ENCODE measurements at places on chromosomes 1 and 21.

DNA sequence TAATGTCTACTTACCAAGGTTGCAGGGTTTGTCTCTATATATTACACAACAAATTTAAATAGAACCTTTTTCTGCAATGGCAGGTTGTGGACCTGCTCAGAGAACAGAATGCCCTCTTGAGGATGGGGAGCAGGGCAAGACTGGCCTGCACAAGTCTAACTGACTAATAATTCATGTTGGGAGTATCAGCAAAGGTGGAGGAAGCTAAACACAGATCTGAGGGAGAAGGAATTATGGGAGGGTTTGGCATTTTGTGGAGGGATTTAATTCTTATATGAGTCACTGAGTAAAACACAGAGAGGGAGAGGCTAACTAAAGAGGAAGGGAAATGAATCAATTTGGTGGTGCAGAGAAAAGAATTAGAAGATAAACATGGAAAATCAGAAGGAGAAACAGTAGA, 40.0 kb downstream of the CLDN17 start:
- no peak for DNase-seq

- DNase-seq = peak; percentile 72
Measured at GRCh38 chr1:22416555-22417454, 34.8 kb upstream of the ZBTB40 start.

GRCh38 chr1:8273036-8273435, 44.9 kb upstream of the SLC45A1 start:
- no peak for DNase-seq

DNA sequence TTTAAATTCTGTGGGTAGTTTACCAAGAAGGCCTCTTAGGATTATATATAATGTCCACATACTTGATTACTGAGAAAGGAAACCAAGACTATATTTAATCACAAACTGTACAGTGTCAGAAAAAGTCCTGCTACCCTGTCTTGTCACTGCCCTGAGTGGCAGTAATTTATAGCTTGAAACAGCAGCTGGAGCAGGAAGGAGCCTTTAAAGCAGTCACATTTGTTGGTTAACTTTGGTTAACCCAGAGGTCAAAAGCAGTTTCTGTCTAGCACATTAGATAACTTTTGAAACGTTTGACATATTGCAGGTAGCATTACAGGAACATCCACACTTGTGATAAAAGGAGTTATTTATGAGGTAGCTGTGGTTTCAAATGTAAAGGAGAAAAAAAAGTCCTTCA, 161.7 kb downstream of the ROR1 start:
- no peak for DNase-seq

DNA sequence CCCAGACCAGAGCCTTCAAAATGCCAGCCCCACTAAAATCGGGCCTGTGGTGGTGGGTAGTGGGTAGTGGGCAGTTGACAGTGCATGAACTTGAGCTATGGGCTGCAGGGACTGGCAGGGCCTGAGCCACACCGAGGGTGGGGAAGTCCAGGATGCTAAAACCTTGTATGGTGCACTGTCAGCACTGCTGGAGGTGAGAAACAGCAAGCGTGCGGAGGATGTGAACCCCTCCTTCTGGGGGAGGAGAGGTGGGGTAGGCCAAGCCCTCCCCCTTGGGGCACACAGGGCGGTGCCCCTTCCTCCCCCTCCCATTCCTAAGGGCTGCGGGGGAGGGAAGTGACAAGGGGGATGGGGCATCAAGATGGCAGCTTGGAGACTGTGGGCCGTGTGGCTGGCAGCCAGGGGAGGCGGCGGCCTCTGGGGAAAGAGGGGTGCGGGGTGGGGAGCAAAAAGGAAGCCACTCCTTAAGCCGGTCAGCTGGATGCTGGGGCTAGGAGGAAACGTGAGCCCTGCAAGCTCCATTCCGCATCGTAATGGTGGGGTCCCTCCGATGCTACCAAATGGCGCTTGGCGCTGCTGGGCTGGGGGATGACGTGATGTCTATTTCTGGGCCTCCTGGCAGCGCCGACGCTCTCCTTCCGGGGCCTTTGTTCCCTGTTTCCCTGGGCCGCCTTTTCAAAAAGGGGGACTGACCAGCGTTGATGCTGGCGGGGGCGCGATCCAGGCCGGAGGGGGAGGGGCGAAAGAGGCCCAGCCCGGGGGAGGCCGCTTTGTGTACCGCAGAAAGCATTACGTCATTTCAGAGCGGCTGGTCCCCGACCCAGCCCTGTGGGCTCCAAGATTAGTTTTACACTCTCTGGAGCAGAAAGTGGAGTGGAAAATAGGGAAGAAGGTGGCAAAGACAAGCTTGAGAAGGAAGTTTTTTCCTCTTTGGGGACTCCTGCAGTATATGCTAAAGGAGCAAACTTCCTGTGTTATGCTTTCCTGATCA, 809 bp downstream of the SYT11 start:
- peak; percentile 85 for DNase-seq

DNA sequence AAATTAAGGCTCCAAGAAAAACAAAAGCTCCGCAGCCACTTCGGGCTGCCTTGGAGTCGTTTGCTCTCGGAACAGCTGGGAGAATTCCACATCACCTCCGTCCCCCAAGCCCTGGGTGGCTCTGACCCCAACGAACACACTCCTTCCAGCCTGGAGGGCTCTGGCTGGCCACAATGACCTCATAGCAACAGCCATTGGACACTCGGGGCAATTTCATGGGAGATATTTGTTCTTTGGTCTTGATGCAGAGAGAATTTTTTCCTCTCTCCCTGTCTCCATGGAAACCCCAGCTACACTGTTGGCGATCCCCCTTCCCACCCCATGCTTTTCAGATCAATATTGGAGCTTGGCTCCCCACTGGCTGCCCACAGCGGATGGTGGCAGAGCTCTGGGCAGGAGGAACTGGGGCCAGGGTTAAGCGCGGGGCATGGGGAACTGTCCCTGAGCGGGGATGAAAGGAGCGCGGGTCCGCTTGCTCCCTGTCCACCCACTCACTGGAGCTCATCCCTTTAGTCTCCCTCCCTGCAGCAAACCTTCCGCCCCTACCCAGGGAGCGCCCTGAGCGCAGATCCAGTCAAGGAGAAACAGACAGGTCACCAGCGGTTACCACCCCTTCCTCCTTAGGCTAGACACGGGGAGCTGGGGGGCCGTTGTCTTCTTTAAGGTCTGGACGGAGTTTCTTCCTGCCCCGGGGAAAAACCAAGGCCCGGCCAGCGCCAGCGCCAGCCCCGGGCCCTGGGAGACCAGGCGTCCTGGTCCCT, 1.2 kb downstream of the WNT4 start:
- no peak for DNase-seq

GRCh38 chr1:115062542-115063004, 26.7 kb downstream of the TSPAN2 start:
- DNase-seq = peak; percentile 90

DNA sequence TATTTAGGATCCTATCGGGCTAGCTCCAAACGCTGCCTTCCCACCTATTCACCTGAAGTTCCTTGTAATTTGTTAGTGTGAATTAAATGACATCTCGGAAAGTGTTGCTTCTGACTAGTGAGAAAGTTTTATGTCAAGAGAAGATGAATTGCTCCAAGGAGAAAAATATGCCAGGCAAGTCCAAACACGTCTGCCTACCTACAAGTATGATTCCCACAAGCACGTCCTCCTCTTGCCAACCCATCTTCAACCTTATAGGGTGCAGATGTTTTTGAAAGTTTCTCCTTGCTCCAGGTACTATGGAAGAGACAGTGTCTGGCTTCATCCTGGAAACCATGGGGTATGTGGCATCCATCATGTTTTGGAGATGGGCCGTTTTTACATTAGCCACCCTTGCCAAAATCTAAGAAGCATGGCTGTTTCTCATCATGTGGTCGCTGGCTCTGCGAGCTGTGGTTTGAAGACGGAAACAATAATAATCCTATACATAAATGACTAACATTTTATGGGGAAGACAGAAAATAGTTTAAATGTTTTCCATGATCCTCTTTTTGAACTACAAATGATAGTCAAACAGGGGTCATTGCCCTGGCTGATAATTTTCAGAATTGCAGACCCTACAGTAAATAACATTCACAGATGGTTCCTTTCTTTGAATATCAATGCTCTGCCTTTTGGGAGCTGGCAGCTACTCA, 505.8 kb downstream of the SMYD3 start:
- DNase-seq = peak; percentile 44

DNA sequence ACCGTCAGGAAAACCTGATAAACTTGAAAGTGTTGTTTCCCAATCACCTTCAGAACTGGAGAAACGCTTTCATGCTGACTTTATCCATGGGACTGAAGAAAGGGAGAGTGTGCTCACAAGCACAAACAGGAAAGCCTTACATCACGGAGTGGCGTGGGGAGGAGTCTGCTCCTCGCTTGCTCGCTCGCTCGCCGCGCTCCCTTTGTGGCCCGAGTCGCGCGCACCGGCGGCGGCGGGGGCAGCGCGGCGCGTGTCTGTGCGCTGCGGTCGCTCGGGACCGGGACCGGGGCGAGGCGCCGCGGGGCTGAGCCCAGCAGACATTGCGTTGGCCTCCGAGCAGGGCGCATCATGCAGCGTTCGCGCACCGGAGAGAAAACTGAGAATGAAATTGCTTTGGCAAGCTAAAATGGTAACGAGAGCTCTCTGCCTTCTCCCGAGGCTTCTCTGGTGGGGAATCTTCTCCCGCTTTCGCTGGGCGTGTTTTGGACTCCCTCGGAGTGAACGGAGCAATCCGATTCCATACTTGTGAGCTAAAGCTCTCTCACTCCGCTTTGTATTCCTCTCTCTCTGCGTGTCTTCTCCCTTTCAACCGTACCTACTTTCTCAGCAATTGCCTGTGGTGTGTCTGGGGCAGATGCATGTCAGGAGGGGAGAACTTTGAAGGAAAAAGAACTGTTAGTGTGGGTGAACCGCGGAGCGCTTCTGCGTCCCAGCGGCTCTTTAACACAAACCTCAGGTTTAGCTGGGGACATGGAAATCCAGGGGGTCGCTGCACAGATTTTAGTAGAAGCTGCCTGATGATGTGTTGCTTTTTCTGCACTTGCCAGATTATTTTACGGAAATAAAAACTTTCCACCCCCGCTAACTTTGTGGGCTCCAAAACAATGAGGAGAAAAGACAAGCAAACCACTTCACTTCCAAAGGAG, at the start of gene RGL1:
Gene RGL1 (plus strand): TSS at position 205 of the 926 bp plus-strand sequence. CDS start 178 bp downstream, at position 383.
- DNase-seq = peak; percentile 71

- DNase-seq = peak; percentile 73
Measured at GRCh38 chr21:41167348-41168342, at the start of gene BACE2. Gene BACE2 (plus strand): TSS chr21:41168160. CDS start chr21:41168264, 104 bp downstream.

DNA sequence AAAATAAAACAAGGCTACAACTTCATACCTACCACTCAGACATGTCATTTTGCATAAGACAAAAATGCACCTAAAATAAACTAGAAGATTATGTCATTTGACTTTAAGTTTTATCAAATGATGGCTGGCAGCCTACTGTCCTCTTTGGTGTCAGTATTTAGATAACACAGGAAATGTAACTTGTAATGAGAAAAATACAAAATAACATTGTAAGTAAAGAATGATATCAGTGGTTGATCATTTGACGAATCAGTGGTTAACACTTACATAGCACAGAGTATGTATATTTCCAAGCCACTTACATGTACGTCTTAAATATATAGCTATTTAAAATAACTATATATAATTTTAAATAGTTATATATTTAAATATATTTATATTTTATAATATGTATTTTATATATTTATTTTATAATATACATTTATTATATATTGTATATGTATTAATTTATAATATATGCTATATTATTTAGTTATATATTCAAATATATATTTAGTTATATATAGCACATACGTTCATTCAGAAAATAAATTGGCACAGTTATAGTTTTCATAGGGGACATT, 44.1 kb downstream of the ZNF678 start:
- no peak for DNase-seq

- DNase-seq = peak; percentile 49
Measured at GRCh38 chr1:150484861-150485260, 2.4 kb upstream of the TARS2 start.

DNA sequence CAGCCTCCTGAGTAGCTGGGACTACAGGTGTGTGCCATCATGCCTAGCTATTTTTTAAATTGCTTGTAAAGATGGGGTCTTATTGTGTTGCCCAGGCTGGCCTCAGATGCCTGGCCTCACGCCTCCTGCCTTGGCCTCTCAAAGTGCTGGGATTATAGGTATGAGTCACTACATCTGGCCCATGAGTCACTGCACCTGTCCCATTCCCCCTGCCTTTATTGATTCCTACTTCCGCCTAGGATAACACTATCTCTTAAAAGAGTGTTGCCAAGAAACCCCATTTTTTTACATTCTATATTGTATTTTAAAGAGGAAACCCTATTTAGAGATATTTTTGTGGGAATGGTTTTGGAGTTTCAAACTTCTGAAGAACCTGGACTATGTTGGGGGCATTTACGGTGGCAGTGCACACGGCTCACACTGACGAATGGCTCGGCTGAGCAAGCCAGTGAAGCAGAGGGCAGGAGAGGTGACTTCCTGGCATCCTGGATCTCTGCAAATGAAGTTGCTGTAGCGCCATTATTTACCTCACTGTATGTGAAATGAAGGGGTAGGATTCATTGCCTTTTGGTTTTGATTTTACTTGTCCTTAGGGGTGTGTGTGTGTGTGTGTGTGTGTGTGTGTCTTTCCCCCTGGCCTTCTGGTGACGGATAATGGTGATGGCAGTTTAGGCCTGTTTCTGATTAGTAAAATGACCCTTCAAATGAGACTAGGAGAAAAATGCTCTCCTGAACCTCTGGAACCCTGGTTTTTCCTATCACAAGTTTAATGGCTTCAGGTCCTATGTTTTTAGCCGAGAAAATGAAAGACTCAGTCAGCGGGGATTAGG, 22.5 kb downstream of the KIF26B start:
- no peak for DNase-seq

GRCh38 chr1:104132382-104132973, 382.8 kb downstream of the AMY1C start:
- DNase-seq = no peak

DNA sequence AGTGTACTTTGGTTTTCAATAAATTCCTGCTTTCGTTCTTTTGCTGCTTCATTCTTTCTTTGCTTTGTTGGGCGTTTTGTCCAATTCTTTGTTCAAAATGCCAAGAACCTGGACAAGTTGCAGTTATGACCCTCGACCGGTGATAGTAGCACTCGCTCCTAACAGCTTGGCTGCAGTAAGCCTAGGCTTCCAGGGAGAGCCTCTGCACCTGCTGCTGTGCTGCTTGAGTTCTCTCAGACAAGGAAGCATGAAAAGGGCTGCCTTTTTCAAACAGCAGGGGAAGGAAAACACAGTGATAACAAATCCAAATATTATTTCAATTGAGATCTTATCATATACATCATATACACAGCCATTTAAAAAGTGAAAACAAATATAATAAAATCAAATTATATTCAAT, 12.8 kb upstream of the RIPK4 start:
- no peak for DNase-seq

- DNase-seq = no peak
Measured at GRCh38 chr1:5430911-5431697, 561.1 kb downstream of the NPHP4 start.

GRCh38 chr21:44438531-44439210, 16.6 kb upstream of the LRRC3 start:
- no peak for DNase-seq
